ENCODE measurements at places on chromosomes 11 and 22.

- no peak for DNase-seq
These were observed at the start of gene PATE3 for GRCh38 chr11:125787827-125788226. PATE3 (plus strand) TSS chr11:125788127; CDS start chr11:125788152, 25 bp downstream.

GRCh38 chr22:37639771-37640590 is 512 bp downstream of the SH3BP1 start:
- peak; percentile 53 for DNase-seq

DNA sequence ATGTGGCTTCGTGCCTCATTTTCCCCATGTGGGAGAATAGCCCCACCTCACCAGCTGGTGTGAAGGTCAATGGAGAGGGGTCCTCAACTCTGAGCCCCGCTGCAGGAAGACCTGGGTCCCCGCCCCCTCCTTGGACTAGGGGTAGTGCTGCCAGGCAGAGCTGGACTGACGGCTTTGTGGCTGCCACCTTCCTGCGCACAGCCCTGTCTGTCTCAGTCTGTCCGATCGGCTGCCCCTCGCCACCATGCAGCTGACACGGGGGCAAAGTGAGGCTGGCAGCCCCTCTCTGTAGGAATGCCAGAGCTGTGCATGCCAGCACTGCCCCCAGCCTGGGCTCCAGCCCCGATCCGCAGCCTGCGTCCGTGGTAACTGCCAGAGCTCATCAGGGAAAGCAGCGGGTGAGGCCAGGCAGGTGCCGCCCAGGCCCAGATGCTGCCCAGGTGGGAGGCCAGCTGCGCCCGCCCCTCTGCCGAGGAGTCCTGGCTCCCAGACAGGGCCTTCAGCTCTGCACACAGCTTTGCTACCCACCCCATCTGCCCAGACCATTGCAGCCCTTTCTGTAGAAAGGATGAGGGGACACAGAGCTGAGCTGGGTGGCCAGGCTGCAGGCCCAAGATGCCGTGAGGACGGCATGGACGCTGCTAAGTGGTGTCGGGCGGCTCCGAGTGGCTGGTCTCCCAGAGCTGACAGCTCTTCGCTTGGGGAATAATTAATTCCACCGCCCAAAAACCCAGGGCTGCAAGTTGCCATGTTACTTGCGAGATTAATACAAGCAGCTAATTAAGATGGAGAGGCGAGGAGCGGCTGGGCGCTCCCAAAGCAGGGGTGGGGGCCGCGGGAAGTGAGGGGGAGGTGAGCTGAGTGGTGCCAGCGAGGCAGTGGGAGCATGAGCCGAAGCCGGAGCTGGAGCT is 19.5 kb upstream of the FLRT1 start:
- DNase-seq, result no peak

- DNase-seq, result no peak
These were observed 1.6 kb downstream of the C1QTNF5 start for GRCh38 chr11:119338965-119339588.

DNA sequence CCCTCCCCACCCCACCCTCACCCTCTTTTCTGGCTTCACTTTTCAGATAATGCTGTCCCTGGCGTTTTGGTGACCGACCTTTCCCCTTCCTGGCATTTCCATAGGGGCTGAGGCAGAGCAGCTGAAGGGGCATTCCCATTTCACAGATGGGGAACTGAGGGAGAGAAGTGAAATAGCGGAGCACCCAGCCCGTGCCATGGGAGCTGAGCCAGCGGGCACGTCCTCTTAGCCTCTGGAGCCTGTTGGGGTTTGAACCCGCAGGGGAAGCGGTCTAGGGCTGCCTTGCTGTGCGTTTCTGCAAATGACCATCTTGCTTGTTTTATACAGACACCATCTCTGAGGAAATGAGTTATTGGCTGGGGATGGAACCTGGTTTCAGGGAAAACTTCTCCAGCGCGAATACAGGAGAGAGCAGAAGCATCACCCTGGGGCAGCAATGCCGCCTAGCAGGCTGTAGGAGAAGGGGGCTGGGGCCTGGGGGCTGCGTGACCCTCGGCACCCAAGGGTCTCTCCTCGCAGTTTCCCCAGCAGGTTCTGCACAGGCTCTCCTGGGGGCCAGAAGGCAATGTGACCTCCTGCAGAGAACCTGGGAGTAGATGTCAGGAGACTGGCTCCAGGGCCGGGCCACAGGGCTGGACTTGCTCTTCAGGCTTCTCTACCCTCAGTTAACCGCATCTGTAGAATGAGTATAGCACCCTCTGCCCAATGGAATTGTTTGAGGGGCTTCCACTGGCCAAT is 1.5 kb downstream of the PTPRJ start:
- peak; percentile 43 for DNase-seq

DNA sequence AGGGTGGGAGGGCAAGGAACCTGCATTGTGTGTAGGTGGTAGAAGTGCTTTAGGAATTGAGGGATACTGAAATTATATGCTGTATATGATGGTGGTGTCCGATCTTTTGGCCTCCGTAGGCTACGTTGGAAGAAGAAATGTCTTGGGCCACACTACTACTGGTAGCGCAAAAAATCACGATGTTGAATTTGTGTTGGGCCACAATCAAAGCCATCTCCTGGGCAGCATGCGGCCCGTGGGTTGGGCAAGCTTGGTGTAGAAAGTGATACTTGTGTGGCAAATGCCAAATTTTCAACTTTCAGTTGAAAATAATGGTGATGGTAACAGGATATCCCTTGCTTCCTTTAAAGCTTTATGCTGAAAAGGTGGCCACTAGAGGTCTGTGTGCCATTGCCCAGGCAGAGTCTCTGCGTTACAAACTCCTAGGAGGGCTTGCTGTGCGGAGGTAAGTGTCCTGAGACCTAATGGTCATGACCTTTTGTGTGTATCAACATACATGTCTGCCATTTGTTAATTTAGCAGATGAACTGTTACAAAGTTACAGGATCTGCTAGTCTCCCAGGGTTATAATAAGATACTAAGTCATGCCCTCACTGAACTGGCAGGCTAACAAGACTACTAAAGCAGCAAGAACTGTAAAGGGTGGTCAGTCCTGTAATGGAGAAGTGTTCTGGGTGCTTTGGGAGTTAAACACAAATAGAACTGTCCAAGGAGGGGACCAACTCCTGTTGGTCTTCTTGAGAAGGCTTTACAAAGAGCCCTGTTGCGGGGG is 2.9 kb downstream of the RPS3 start:
- no peak for DNase-seq

GRCh38 chr11:47333526-47333845 is 19.0 kb downstream of the MYBPC3 start:
- no peak for DNase-seq

DNA sequence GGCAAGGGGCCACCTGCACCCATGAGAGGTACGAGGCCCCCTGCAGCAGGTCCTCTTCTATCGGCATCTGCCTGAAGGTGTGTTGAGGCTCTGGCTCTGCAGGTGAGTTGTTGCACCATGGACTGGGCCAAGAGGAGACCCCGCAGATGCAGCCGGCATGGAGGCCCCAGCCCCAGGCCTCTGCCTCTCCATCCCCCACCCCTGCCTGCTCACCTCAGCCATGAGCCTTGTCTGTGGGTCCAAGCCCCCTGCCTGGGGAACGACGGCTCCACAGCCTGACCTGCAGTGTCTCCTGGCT is 1386.2 kb downstream of the BRD1 start:
- no peak for DNase-seq

Measured in stimulated activated CD8-positive, alpha-beta memory T cell treated with anti-CD3 and anti-CD28 coated beads, Interleukin-4, amount 100 ng/mL, for 48 hours (primary cell).